ENCODE measurements at places on chromosomes 7 and 10. TPM values are rescaled to one million over a fixed set of nuclear protein-coding genes. Genes with fewer than 3 reads are reported as not detected.

GRCh38 chr7:101608772-101609713 is 20.1 kb downstream of the MYL10 start:
- DNase-seq: no peak

The DBNL gene
- polyA plus RNA-seq: 90.3 TPM

- DNase-seq: no peak
Measured at GRCh38 chr10:22958338-22958737, 30.5 kb downstream of the ARMC3 start.

- no peak for DNase-seq
Measured at GRCh38 chr7:27161214-27161720, 4.1 kb downstream of the HOXA9 start.

- peak; percentile 74 for DNase-seq
Measured at GRCh38 chr10:102117391-102118159, 2.6 kb downstream of the LDB1 start.

GRCh38 chr10:126215746-126216631 is 172.3 kb downstream of the ADAM12 start:
- no peak for DNase-seq

The SFRP5 gene
- 4.1 TPM for polyA plus RNA-seq

DNA sequence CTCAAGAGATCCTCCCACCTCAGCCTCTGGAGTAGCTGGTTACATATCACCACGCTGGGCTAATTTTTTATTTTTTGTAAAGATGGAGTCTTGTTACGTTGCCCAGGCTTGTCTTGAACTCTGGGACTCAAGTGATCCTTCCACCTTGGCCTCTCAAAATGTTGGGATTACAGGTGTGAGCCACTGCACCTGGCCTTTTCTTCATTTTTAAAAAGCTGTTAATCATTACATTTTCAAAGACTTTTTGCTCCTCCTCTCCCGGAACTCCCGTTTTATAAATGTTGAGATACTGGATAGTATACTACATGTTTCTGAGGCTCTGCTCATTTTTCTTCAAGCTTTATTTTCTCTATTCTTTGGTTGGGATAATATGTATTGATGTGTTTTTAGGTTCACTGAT is 16.4 kb downstream of the AOAH start:
- no peak for DNase-seq

The ADAM8 gene
- 4.9 TPM for polyA plus RNA-seq

The HOXA13 gene
- not detected for polyA plus RNA-seq

The AGR3 gene
- 1.6 TPM for polyA plus RNA-seq

The RTKN2 gene
- polyA plus RNA-seq: 13.0 TPM

- no peak for DNase-seq
Measured at GRCh38 chr7:96266580-96266979, 55.3 kb downstream of the SLC25A13 start.

- DNase-seq: peak; percentile 25
Measured at GRCh38 chr10:44745920-44746319, 165.2 kb upstream of the TMEM72 start.

GRCh38 chr10:129653861-129654260 is 186.8 kb downstream of the MGMT start:
- no peak for DNase-seq

The UBE2D1 gene
- polyA plus RNA-seq: 43.8 TPM

DNA sequence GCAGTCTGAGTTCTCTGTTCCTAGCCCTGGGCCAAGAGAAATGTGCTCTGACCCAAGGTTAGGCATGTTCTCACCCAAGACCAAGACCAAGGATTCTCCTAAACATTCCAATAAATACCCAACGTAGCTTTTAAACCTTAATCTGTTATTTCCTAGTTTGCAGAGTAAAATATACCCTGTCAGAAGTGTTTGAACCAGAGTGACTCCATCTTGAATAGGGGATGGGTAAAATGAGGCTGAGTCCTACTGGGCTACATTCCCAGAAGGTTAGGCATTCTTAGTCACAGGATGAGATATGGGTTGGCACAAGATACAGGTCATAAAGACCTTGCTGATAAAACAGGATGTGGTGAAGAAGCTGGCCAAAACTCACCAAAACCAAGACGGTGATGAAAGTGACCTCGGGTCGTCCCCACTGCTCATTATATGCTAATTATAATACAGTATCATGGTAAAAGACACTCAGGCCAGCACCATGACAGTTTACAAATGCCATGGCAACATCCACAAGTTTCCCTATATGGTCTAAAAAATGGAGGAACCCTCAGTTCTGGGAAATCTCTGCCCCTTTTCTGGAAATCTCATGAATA is 27.7 kb downstream of the PLXNA4 start:
- DNase-seq: no peak

DNA sequence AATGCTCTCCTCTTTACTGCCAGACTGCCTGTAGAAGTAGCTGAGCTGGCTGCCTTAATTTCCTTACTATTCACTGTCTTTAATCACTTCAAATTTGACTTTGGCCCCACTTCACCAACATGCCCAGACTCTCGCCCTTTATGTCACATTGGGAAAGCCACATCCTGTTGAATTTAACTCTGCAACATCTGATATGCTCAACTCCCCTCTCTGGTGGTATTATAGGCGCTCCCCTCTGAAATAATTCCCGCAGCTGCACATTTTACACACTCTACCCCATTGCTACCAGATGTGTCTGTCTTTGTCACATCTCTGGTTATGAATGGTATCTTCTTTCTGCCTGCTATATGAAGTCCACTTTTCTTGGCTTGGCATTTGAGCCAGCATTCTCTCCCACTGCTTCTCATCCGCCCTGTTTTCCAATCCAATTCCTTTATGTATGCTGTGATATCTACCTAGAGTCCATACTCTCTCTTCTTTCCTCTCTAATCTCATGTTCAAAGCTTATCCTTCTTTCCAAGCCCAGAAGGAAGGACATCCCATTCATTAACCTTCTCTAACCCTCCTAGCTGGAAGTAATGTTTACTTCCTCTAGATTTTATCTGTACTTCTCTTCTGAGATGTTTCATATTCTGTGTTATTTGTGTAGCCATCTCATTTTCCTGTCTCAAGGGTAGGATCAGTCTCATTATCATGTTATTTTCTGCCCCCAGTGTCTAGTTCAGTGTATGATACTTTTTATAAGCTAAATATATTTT is 134.5 kb downstream of the ST7 start:
- DNase-seq: no peak

DNA sequence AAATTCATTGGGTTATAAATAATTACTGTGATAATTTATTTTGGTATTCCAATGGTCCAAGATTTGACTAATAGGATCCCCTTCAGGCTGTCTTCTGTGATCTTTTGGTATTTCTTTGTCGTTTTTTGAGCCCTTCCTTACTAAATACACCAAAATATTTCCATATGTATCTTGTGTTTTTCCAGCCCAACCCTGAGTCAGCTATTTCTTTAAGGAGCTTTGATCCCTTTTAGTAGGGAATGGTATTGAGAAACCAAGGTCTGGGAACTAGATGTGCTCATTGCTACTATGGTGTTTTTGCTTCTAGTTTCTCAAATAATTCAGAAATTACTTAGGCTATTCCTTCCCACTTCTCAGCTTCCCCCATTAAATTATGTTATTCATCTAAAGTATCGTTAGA is 15.3 kb downstream of the NHLRC2 start:
- no peak for DNase-seq

DNA sequence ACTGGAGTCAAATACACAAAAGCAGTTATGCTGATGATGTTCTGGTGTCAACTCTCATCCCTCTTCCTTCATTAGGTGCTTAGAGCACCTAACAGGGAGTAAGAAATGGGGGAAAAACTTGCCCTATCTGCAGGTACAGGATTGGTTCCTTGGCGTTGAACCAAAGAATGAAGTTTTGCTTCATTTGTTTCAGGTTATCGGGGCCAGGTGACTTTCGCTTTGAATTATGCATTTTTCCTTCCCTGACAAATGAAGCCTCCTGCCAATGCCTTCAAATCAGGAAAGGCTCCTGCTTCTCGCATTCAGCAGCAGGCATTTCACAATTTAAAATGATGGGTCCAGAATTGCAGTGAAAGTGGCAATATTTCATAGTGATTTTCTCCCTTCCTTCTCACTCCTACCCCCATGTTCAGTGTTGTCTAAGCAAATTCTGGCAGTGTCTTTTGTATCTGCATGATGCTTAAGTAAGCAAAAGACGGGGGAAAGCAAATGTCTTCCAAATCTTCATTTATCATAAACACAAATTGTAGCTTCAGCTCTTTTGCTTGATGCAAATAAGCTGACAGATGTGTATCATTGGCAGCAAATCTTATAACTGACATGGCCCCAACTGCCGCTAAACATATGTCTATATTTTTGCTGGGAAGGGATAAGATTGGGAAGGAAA is 29.4 kb downstream of the DNAJB9 start:
- no peak for DNase-seq

GRCh38 chr7:135801877-135802276 is 53.3 kb upstream of the FAM180A start:
- no peak for DNase-seq

GRCh38 chr10:17122052-17122451 is 7.6 kb downstream of the CUBN start:
- no peak for DNase-seq

The SNX10 gene
- 69.4 TPM for polyA plus RNA-seq

- DNase-seq: no peak
Measured at GRCh38 chr10:61391281-61391680, 61.9 kb downstream of the TMEM26 start.

- no peak for DNase-seq
Measured at GRCh38 chr7:113143486-113144257, 25.3 kb upstream of the SMIM30 start.

The NPY4R2 gene
- polyA plus RNA-seq: not detected

DNA sequence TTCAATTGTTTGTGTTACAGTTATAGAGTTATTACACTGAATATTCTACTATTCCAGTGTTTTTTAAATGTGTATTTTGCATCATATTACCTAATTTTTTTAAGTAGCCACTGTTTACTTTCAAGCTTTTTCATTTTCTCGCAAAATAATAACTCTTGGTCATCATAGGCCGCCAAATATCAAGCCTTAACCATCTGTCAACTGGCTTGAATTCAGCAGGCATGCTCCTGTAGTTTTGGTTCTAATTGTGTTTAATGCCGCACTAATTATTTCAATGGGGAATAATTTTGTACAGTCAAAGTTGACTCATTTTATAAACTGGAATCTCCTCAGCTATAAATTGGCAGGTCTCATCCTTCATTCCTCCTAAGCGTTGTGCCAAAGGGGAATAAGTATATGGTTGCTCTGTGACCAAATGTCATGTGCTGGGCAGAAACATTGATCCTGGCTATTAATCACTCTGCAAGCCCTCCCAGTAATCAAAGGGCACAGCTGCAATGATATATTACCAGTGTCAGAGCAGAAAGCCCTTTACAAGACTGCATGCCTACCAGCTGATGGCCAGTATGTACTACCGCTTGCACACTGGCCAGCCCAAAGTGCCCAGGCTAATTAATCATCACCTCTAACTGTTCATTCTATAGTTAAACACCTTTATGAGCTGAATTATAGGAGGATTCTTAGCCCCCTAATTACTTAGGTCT is 74.8 kb downstream of the SKAP2 start:
- DNase-seq: no peak

GRCh38 chr10:99908512-99908911 is 101.2 kb downstream of the DNMBP start:
- DNase-seq: no peak

DNA sequence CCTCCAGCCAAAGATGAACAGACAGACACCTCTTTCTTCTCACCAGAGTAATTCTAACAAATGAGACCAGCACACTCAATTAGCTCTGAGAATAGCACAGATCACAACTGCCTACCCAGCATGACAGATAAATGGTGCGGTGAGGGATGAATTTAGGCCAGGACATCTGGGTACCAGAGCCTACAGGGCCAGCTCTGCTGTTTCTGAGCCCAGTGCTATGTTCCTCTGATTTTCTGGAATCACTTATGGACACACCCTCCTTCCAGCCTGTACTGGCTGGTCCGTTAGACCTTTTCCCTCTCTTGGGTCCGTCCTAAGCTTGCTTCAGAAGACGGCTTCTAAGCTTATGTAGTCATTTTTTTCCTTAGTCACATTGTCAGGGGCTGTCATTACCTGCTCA is 73.6 kb downstream of the INSYN2A start:
- DNase-seq: no peak

DNA sequence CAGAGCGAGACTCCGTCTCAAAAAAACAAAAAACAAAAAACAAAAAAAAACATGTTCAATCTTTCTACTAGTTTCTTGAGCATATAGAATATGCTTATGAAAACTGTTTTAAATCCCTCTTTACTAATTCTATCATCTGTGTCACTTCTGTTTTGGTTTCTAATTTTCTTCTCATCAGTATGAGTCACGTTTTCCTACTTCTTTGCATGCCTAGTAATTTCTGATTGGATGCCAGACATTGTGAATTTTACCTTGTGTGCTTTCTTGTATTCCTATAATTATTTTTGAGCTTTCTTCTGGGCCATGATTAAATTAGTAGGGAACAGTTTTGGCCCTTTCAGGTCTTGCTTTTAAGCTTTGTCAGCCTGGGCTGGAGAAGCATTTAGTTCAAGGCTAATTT is 9.9 kb downstream of the MICU1 start:
- no peak for DNase-seq

Data from spinal cord (tissue), 10 donors.